ENCODE measurements at places on chromosomes 11 and 22. TPM values are rescaled to one million over a fixed set of nuclear protein-coding genes. Genes with fewer than 3 reads are reported as not detected.

The FERMT3 gene
- total RNA-seq, result 12.8 TPM

The TECTA gene
- total RNA-seq, result 1.6 TPM

The CD44 gene
- 166 TPM for total RNA-seq

The LZTR1 gene
- 41.5 TPM for total RNA-seq

The RFPL1 gene
- total RNA-seq, result 1.7 TPM

The IL18 gene
- 4.0 TPM for total RNA-seq

The BDNF gene
- total RNA-seq, result 0.87 TPM

The APOL5 gene
- total RNA-seq, result not detected

The DYNC2H1 gene
- total RNA-seq, result 18.1 TPM

DNA sequence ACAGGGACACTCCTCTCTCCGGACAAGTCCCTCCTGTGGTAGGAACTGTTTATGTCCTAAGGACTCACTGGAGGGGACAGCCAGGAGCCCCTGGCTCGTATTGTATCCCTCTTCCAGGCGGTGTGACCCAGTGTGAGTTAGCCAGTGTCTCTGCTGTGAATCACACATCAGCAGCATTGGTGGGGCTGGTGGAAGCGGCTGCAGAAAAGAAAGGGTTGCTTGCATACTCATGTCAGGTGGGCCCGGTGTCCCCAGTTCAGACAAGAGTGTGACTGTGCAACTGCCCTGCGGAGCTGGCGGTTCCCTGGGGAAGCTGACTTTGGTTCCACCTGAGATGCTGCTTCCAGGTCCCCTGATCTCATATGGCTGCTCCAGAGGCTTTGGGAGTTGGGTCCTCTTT is 99.4 kb downstream of the ZBTB16 start:
- peaks cover 7% of the 10 kb centered on the region for H3K36me3 ChIP-seq
- H3K27me3 ChIP-seq, result no peaks in the 10 kb centered on the region
- H3K4me3 ChIP-seq, result no peak overlapping the region

- no peaks in the 10 kb centered on the region for H3K4me1 ChIP-seq
- no peak overlapping the region for H3K4me3 ChIP-seq
- DNase-seq, result no peak
- H3K36me3 ChIP-seq, result no peaks in the 10 kb centered on the region
- no peaks in the 10 kb centered on the region for H3K27me3 ChIP-seq
These were observed 121.6 kb downstream of the LDLRAD3 start for GRCh38 chr11:36065436-36065835.

DNA sequence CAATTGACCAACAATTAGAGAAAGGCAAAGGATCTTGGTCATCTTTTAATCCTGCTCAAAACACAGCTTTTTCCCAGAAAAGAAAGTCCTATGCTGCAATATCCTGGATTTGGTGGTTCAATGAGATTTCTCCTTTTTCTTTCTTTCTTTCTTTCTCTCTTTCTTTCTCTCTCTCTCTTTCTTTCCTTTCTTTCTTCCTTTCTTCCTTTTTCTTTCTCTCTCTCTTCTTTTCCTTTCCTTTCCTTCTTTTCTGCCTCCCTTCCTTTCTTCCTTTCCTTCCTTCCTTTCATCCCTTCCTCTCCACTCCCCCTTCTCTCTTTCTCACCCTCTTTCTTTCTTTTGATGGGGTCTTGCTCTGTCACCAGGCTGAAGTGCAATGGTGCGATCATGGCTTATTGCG is 31.7 kb upstream of the MSANTD2 start:
- no peaks in the 10 kb centered on the region for H3K4me1 ChIP-seq
- no peak overlapping the region for H3K4me3 ChIP-seq
- H3K36me3 ChIP-seq, result no peaks in the 10 kb centered on the region
- no peak overlapping the region for H3K27ac ChIP-seq
- no peak for DNase-seq

- no peaks in the 10 kb centered on the region for H3K4me1 ChIP-seq
- no peaks in the 10 kb centered on the region for H3K36me3 ChIP-seq
- DNase-seq, result no peak
- H3K4me3 ChIP-seq, result no peak overlapping the region
- no peaks in the 10 kb centered on the region for H3K27me3 ChIP-seq
These were observed 5.9 kb upstream of the SLC25A1 start for GRCh38 chr22:19184276-19184997.

DNA sequence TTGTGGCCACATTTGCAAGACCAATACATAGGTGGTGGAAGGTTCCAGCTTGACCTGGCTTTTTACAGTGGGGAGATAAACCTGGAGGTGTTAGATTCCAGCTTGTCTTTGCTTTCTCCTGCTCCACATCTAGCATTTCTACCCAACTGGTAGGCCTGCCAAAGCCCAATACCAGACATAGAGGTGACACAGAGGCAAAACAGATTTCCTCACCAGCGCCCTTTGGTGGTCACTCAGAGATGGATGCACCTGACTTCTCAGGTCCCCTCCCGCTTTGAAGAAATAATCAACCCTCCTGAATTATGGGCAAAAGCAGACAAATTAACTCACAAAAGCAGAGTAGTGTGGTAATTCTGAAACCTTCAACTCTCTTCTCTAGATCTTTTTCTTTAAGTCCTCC is 1356.2 kb downstream of the FAM181B start:
- no peak overlapping the region for H3K4me3 ChIP-seq
- H3K4me1 ChIP-seq, result no peaks in the 10 kb centered on the region
- no peak for DNase-seq
- no peaks in the 10 kb centered on the region for H3K27me3 ChIP-seq
- no peaks in the 10 kb centered on the region for H3K36me3 ChIP-seq

- no peaks in the 10 kb centered on the region for H3K4me1 ChIP-seq
- H3K36me3 ChIP-seq, result no peaks in the 10 kb centered on the region
- DNase-seq, result no peak
- H3K27ac ChIP-seq, result no peak overlapping the region
- no peaks in the 10 kb centered on the region for H3K27me3 ChIP-seq
These were observed 717 bp downstream of the OSM start for GRCh38 chr22:30265823-30266444.

GRCh38 chr11:126415128-126415527 is 59.6 kb downstream of the ST3GAL4 start:
- H3K4me3 ChIP-seq, result no peak overlapping the region
- H3K27ac ChIP-seq, result peak overlapping the region; percentile 69
- peaks cover 4% of the 10 kb centered on the region for H3K4me1 ChIP-seq

DNA sequence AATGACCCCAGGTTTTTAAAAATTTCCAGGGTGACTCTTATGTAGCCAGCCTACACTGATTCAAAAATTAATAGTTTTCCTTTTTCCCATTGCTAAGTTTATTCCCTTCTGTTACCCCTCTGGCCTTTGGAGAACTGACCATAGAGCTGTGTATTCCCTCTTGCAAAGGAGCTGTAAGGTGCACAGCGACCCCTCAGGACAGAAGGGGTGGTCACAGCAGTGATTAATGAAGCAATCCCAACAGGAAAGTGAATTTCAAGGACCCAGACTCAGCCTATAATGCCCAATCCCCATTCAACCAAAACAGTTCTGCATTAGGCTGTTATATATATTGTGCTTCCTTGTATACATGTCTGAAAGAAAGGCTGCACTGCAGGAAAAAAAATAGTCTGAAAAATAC is 147.1 kb downstream of the WT1 start:
- H3K4me3 ChIP-seq, result no peak overlapping the region
- H3K27me3 ChIP-seq, result no peaks in the 10 kb centered on the region
- no peak overlapping the region for H3K27ac ChIP-seq
- H3K4me1 ChIP-seq, result no peaks in the 10 kb centered on the region
- H3K36me3 ChIP-seq, result no peaks in the 10 kb centered on the region

DNA sequence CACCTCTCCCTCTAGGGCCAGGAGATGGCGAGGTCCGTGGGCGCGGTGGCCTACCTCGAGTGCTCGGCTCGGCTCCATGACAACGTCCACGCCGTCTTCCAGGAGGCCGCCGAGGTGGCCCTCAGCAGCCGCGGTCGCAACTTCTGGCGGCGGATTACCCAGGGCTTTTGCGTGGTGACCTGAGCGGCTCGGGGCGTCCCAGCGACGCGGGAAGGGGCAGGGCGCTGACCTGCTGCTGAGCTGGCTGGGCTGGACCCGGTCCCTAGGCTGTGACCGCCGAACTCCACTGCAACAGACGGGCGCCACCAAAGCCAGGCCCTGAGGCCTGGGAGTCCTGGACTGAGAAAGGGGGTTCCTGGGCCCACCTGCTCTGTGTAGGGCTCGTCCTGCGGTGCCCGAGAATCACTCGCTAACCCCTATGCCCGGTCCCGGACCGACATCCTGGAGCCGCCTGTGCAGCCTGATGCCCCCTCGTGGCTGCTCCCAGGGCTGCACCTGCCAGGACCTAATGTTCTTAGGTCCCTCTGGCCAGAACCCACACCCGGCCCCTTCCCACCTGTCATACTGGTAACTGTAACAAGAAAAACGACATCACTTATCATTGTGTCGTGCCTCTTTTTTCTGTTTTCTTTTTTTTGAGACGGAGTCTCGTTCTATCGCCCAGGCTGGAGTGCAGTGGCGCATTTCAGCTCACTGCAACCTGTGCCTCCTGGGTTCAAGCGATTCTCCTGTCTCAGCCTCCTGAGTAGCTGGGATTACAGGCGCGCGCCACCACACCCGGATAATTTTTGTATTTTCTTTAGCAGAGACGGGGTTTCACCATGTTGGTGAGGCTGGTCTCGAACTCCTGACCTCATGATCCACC is 15.0 kb downstream of the RHOD start:
- no peaks in the 10 kb centered on the region for H3K4me1 ChIP-seq
- H3K27me3 ChIP-seq, result no peaks in the 10 kb centered on the region
- no peaks in the 10 kb centered on the region for H3K36me3 ChIP-seq
- H3K4me3 ChIP-seq, result no peak overlapping the region

DNA sequence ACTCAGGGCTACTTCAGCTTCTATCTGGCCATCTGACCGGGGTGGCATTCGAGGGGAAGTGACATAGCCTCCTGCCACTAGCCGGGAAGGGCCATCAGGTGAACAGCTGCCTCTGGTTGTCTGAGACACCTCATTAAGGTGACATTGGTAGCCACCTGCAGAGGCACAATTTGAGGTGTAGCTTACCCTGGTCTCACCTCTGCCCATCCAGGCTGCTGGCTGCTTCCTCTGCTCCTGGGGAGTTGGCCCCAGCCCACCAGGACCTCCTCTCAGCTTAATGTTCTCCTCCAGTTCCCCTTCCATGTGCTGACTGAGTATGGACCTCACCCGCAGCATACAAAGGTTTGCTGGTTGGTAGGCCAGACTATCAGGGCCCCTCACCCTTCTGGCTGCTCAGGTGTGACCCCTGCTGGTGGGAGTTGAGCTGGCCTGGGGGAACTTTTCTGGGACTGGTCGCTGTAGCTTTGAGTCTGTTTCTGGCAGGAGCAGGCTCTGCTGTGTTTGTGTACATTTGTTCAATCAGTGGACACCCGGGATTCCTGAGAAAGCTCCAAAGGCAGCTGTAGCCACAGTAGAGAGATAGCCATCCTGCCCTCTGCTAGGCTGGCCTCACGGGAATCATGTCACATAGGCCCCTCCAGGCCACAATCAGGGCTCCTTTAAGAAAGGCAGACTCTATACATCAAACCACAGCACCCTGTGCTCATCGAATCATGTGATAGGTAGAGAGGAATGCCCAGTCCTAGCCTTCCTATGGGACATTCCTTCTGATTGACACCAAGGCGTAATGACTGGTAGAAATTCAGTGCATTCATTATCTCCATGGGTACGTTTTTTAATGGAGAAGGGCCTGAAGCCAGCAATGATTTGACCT is 295.1 kb upstream of the PLET1 start:
- no peaks in the 10 kb centered on the region for H3K27me3 ChIP-seq
- H3K27ac ChIP-seq, result no peak overlapping the region
- no peaks in the 10 kb centered on the region for H3K4me1 ChIP-seq
- H3K36me3 ChIP-seq, result no peaks in the 10 kb centered on the region
- no peak for DNase-seq

DNA sequence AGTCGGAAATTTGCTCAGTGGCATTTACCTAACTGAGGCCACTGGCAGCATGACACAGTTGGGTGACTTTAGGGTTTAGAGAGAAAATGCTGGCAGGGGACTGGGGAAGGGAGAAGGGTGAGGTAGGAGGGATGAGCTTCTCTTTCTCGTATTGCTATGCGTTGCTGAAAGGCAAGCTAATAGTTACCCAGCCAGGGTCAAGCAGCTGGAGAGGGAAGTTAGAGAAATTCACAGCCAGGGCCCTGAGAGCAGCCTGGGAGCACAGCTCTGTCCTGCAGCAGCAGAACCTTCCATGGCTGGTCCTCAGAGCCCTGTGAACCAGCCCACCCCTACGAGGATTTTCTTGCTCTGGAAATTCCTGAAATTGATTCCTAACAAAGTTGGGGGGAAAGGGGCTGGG is 679.6 kb downstream of the NTM start:
- no peaks in the 10 kb centered on the region for H3K4me1 ChIP-seq
- H3K36me3 ChIP-seq, result no peaks in the 10 kb centered on the region
- no peak overlapping the region for H3K4me3 ChIP-seq

DNA sequence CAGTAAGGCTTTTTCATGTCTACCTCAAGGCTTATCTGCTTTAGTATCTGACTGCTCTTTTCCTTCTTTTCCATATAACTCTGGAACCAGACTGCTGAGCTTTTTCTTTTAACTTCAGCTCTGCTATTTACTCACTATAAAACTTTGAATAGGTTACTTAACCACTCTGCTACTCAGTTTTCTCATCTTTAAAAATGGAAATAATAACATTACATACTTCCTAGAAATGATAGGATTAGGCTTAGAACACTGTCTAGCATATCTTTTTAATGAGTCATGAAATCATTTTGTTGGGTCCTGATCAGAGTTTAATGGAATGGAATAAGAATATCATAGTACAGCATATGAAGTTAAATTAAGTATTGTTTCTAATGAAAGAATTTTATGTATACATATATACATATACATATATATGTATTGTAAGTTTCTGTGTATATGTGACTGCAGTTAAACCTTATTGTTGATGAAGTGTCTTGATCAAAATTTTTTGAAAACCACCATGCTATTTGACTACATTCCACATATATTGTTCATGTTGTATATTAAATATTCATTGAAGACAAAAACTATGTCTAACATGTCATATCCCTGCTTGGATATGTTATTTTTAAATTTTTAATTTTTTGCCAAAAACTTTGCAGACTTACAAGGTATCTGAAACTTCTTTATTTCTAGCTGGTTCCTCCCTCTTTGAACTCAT is 120.2 kb downstream of the METTL15 start:
- H3K27me3 ChIP-seq, result no peaks in the 10 kb centered on the region
- H3K4me1 ChIP-seq, result no peaks in the 10 kb centered on the region
- no peak overlapping the region for H3K4me3 ChIP-seq
- no peak overlapping the region for H3K27ac ChIP-seq
- H3K36me3 ChIP-seq, result no peaks in the 10 kb centered on the region

GRCh38 chr11:6387811-6388599 is 2.3 kb upstream of the SMPD1 start:
- H3K4me3 ChIP-seq, result no peak overlapping the region
- no peaks in the 10 kb centered on the region for H3K27me3 ChIP-seq
- no peak for DNase-seq
- no peak overlapping the region for H3K27ac ChIP-seq

GRCh38 chr22:47377926-47378560 is 615.6 kb downstream of the TBC1D22A start:
- no peak overlapping the region for H3K27ac ChIP-seq
- no peaks in the 10 kb centered on the region for H3K4me1 ChIP-seq
- H3K4me3 ChIP-seq, result no peak overlapping the region
- no peaks in the 10 kb centered on the region for H3K36me3 ChIP-seq
- DNase-seq, result no peak

GRCh38 chr11:2698386-2699184 is 1.2 kb downstream of the KCNQ1OT1 start:
- peak overlapping the region; percentile 61 for H3K4me3 ChIP-seq
- H3K36me3 ChIP-seq, result no peaks in the 10 kb centered on the region
- no peak for DNase-seq
- H3K4me1 ChIP-seq, result no peaks in the 10 kb centered on the region

All from prostate gland (tissue), 2 donors.